Right atrium auricular region (tissue), 2 donors: ENCODE measurements at places on chromosomes 2 and 18. TPM values are rescaled to one million over a fixed set of nuclear protein-coding genes. Genes with fewer than 3 reads are reported as not detected.

The DNAH7 gene
- 0.16 TPM for total RNA-seq

The UGT1A3 gene
- total RNA-seq: not detected

The FLACC1 gene
- 7.5 TPM for total RNA-seq

The ZNF397 gene
- 12.0 TPM for total RNA-seq

The IL1RL1 gene
- 65.3 TPM for total RNA-seq

The ANO7 gene
- total RNA-seq: 1.1 TPM

The AQP12A gene
- not detected for total RNA-seq

The DSEL gene
- 6.8 TPM for total RNA-seq

The NAT8 gene
- total RNA-seq: not detected

The SH3RF3 gene
- 8.0 TPM for total RNA-seq

The CYP26B1 gene
- 2.5 TPM for total RNA-seq

DNA sequence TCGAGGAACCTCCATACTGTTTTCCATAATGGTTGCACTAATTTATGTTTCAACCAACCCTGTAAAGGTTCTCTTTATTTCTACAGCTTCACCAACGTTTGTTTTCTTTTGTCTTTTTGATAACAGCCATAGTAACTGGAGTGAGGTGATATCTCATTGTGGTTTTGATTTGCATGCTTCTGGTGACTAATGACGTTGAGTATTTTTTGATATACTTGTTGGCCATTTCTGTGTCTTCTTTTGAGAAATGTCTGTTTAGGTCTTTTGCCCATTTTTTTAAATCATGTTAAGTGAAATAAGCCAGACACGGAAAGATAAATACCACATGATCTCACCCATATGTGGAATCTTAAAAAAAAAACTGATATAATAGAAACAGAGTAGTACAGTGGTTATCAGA is 74.8 kb upstream of the SMIM21 start:
- no peak for DNase-seq

- DNase-seq: peak; percentile 84
These were observed 84.0 kb downstream of the HDAC4 start for GRCh38 chr2:239316562-239317465.

DNA sequence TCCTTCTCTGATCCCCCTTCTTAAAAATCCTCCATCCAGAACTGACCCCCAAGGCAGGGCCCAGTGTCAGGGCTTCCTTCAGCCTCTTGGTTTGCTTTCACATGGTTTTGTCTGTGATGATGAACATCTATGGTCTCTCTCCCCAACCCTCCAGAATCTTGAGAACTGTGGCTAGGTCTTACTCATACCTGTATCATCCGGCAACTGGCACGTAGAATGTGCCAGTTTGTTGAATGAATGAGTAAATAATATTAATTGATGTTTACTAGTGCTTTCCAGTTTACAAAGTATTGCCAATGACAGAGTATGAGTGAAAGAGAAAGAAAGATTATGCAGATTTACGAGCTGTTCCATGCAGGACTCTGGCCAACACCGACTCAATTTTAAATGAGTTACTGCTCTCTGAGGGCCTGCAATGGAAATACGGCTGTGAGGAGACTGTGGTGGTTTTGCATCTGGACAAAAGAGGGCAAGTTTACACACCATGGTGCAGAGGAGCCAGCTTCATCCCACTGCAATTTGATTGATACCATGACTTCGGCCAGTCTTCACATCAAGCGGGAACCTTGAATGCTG is 29.9 kb upstream of the TRIB2 start:
- DNase-seq: no peak

GRCh38 chr2:235725841-235726240 is 232.0 kb downstream of the AGAP1 start:
- DNase-seq: no peak

GRCh38 chr2:127568128-127568527 is 32.6 kb downstream of the MYO7B start:
- DNase-seq: peak; percentile 48

- DNase-seq: no peak
These were observed 337.7 kb downstream of the DYSF start for GRCh38 chr2:71791061-71791450.

DNA sequence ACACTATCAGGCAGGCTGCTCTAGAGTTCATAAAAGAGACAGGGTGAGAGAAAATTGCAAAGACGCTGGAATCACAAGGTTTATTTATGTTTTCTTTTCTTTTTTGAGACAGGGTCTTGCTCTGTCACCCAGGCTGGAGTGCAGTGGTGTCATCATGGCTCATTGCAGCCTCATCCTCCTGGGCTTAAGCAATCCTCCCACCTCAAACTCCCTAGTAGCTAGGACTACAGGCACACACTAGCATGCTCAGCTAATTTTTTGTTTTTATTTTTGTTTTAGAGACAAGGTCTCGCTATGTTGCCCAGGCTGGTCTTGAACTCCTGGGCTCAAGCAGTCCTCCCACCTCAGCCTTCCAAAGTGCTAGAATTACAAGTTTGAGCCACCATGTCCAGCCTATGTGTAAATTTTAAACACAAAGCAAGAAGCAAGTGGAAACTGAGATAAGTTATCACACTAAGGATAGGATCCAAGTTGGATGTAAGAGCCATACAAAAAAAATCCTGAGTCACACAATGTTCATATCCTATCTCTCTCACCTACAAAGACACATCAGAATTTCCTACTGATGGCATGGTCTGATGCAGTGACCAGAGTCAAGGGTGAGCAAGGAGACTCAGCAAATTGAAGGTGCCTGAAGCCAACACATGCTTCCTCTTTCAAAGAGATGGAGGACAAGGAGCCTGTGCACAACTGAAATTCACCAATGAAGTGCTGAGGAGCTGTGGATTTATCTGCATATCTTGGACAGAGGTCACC is 31.4 kb downstream of the MYL12B start:
- no peak for DNase-seq

- DNase-seq: no peak
These were observed 47.8 kb downstream of the PXDN start for GRCh38 chr2:1696472-1696871.

GRCh38 chr2:168633200-168633599 is 169.2 kb upstream of the NOSTRIN start:
- no peak for DNase-seq

DNA sequence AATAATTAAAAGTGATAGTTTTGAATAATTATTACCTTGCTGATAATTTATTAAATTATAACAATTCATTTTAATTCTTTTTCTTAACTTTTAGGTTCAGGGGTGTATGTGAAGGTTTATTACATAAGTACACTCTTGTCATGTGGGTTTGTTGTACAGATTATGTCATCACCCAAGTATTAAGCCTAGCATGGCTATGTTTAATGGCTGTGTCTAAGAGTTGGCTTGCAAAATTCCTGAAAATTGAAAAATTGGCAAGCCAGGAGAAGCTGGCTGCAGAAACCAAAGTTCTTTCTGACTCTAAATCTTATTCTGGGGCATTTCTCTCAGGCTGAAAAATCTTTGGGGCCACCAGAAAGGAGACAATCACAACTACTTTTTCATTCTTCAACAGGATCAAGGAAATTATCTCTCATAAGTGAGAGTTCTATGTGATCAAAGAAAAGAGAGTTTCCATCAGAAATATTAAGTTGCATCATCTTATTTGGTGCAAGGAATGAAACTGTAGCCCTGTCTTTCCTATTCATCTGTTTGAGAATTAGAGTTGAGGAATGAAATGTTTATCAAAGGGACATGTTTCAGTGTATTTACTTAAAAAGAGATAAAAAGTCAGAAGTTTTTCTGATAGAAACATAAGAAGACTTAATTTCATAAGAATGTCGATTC is 412.1 kb upstream of the CDH2 start:
- no peak for DNase-seq

DNA sequence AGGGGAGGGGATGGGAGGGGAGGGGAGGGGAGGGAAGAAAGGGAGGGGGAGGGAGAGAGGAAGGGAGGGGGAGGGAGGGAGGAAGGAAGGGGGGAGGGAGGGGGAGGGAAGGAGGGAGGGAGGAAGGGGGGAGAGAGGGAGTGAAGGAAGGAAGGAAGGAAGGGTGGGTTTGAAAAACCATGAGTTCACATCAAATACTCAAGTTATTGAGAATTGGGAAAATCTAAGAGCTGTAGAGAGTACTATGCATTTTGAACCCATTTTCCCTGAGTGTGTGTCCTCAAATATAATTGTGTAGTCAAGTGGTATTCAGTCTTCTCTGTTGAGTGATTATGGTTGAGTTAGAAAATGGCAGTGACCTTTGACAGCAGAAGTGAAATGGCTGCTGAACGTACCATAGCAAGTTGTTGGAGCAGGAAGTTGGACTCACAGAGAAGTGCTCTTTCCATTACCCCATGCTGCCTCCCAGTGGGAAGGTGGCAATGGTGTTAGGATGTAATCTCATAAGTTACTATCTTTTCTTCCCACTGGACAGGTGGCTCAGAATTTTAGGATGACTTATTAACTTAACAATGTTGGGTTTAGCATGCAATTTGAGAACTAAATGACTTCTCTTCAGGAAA is 214.6 kb downstream of the SETBP1 start:
- DNase-seq: no peak

DNA sequence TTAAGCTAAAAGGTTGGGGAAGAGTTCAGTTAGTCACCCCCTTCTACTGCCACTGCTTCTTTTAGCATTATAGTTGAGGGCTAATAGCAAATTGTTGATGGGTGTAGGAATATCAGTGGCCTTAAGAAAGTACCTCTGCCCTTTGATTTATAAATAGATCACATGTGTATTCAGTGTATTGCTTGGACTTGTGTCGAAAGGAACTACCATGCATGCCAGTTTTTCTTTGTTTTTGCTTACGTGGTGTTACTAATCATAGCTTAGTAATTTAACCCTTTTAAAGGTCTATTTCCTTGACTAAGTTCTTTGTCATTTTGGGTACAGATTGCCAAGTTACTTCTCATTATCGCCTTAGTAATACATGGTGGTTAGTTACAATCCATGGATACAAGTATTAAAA is 85.6 kb downstream of the MIB1 start:
- no peak for DNase-seq

- no peak for DNase-seq
These were observed 13.7 kb downstream of the HYCC2 start for GRCh38 chr2:201057715-201058248.

DNA sequence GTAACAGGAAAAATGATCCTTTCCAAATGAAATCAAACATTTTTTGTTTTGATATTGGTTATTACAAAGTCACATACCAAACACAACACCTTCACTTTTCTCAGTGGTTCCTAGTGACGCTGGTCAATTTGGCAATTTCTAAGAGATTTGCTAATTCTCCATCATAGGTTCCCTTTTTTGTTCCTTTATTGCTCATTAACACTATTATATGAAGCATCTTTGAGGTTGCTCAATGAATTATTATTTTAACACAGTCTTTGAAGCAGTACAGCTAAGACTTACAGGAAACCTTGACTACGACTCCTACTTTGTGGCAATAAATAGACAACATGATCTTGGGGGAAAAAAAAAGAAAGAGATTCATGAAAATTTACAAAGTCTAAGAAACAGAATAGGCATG is 152.2 kb upstream of the VRK2 start:
- no peak for DNase-seq

DNA sequence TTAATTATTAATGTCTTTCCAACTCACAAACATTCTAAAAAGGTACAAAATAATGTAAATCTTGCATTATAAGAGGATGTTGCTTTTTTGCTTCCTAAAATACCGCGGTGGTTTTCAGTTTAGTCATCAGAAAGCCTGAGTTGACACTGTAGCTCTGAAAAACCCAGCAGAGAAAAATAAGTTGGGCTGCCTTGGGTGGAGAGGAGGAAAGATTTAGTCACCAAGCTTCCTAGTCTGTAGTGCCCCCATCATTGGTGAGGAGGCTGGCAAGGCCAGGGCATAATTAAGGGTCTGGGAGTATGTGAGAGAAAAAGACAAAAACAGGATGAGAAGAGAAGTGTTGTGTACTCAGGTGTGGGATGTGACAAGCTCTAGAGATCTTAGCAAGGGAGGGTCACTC is 5.7 kb downstream of the PTPRM start:
- DNase-seq: no peak

DNA sequence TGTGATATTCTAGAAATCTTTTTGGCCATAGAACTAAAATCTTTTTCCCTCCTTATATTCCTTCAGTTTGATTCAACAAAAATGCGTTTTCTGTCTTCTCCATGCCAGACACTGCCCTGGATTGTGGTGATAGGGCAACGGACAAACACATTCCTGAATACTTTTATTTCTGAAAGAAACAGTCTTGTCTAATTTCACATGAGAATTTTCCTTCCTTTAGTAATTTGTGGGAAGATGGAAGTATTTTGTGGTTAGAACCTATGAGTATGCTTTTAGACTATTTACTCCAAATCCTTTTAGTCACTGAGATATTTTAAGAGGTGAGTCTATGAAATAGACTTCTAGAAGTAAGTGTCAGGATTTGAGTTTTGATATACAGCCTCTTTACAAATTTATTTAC is 49.6 kb downstream of the COL5A2 start:
- DNase-seq: no peak

DNA sequence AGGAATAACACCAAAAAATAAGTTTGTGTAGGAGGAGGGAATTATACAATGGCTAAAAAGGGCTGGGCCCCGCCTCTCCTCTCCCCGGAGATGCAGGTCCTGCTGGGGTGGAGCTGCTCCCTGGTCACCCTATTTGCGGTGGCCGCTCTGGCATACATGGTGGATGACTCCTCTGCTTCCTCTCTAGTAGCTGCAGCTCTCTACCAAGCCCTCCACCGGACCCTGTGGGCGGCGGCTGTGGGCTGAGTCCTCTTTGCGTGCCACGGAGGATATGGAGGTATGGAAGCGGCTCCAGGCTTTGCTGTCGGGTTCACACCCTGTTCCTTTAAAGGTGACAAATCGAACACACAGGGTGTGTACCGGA is 77.1 kb upstream of the SEC11C start:
- no peak for DNase-seq
